ENCODE measurements at places on chromosomes 2 and 18. TPM values are rescaled to one million over a fixed set of nuclear protein-coding genes. Genes with fewer than 3 reads are reported as not detected.

DNA sequence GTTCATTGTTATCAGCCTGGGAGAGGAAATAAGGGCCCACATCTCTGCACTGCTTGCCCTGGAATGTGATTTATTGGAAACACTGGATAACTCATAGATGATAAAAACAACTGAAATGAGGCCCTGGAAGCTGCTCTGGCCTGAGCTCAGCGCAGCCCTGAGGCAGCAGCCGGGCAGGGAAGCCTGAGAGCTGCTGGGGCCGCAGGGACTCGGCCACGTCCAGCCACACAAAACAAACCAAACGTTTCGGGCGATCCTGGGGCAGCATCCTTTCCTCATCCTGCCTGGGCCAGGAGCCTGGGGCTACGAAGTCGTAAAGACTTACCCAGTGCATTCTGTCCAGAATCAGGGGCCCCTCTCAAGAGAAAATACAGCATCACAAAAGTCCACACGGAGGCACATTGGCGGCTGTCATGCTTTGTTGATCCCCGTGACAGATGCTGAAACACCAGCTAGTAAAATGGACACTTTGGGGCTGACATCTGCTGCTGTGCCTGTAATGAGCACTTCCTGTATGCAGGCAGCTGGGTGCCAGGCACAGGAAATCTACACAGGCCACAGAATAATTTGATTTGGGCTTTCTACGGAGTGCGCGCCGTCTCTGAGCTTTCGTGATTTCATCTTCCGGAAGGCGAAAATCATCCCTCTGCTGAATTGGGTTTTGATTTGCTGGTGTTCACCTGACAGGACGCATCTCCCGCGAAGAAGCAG, 250.6 kb downstream of the EIPR1 start:
- DNase-seq: no peak

- no peak for DNase-seq
These were observed 68.3 kb downstream of the TNS1 start for GRCh38 chr2:217934321-217935131.

SP9 gene
- not detected for total RNA-seq

DNA sequence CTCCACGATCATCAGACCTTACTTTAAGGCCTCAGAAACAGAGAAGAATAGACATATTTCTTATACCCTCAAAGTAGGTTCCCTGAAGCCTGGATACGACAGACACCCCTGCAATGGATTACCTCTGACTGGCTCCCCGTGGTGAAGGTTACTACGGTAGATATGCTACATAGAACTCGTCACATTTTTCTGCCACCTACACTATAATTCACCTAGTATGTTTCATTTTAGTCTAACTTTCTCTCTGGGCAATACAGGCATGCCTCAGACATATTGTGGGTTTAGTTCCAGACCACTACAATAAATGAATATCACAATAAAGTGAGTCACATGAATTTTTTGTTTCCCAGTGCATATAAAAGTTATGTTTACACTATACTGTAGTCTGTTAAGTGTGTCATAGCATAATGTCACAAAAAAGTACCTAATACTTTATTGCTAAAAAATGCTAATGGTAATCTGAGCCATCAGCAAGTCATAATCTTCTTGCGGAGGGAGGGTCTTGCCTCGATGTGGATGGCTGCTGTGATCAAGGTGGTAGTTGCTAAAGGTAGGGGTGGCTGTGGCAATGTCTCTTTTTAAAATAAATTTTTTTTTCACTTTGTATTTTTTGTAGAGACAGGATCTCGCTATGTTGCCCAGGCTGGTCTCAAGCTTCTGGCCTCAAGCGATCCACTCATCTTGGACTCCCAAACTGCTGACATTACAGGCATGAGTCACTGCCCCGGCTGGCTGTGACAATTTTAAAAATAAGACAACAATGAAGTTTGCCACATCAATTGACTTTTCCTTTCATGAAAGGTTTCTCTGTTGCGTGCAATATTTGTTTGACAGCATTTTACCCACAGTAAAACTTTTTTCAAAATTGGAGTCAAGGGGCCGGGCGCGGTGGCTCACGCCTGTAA, 64.6 kb downstream of the TGIF1 start:
- DNase-seq: no peak

- DNase-seq: no peak
These were observed 50.9 kb upstream of the PDE1A start for GRCh38 chr2:182477774-182478173.

Measured in CD8-positive, alpha-beta memory T cell (primary cell).